M059J (cell line): ENCODE measurements at places on chromosomes 1 and 21. TPM values are rescaled to one million over a fixed set of nuclear protein-coding genes. Genes with fewer than 3 reads are reported as not detected.

Gene SPRR2B
- not detected in 2 replicates for total RNA-seq

DNA sequence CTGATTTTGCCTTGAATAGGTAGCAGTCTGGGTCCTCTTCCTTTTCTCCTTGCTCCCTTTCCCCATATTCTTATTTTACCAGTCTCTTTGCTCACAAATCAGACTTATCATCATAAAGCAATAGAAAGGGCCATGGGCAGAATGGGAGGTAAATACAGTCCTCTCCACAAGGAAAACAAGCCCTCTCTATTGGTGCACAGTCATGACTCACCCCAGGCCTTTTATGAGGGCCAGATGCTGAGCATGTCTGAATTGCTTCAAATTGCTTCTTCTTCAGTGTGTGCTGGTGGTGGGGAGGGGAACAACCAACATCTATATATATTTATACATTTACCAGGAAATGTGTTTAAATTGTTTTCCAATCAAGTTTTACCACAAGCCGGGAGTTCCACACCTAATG, 75.2 kb downstream of the GFI1 start:
- DNase-seq, result peak; percentile 74

DNA sequence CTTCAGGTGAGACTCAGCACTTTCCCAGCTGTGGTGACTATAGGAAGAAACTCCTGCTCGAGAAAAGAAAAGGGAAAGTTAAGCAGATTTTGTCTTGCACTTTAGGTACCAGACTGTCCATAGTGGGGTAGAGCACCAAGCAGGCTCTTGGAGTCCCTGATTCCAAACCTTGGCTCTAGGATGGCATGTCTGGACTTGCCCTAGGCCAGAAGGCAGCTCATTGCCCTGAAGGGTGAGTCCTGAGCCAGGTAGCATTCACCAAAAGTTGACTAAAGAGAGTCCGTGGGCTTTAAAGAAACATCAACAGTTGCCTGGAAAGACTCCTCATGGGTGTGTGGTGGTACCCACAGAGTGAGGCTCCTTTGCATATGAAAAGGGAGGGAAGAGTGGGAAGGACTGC, 145.2 kb upstream of the SNX7 start:
- no peak for DNase-seq

DNA sequence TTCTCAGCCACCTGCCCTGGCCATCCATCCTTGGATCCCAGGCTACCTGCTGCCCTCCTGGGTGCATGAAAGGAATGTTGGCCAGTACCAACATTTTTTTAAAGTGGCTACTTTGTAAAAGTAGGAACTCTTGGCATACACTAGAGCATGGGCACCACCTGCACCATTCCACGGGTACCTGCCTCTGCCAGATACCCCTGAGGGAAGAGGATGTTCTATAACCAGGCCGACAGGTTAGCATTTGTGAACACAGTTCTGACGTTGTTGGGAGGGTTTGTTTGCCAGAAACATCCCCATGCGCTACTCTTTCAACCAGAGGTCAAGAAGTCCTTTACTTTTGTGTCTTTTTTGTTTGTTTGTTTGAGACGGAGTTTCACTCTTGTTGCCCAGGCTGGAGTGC, 43.0 kb downstream of the EVA1C start:
- no peak for DNase-seq

DNA sequence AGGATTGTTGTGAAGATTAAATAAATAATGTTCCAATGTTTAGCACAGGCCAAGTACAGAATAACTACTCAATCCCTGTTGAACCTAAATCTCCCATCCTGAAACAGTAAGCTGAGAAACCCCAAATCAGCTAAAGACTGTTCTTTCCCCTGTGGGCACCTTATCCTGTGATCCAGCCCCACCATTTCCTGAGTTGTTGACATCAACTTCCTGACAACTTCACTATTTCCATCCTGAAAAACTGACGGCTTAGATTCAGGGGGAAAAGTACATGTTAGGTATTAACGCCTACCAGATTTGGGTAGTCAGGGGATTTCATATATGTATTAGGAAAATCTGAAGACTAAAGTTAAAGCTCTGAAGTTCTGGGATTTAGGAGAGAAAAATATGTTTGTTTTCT, 51.7 kb upstream of the PALMD start:
- no peak for DNase-seq

Gene TMEM125
- not detected in 2 replicates for total RNA-seq

Gene AKNAD1
- total RNA-seq, result 0.37 and 2.3 TPM in 2 replicates

Gene GFI1
- 2.0 and 2.3 TPM in 2 replicates for total RNA-seq

DNA sequence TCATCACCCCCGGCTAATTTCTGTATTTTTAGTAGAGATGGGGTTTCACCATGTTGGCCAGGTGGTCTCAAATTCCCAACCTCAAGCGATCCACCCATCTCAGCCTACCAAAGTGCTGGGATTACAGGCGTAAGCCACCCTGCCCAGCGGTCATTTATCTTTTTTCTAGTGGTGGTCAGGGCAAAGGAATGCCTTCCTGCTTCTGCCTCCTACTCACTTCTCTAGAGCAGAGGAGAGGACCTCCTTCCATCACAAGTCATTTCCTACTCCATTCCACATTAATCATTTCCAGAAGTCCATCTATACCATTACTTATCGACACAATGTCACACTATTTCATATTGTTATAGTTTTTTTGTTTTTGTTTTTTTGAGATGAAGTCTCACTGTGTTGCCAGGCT, 13.3 kb downstream of the FBXO42 start:
- no peak for DNase-seq

Gene ESRRG
- 0.07 TPM in 1 of 2 replicates, not detected in the other for total RNA-seq

DNA sequence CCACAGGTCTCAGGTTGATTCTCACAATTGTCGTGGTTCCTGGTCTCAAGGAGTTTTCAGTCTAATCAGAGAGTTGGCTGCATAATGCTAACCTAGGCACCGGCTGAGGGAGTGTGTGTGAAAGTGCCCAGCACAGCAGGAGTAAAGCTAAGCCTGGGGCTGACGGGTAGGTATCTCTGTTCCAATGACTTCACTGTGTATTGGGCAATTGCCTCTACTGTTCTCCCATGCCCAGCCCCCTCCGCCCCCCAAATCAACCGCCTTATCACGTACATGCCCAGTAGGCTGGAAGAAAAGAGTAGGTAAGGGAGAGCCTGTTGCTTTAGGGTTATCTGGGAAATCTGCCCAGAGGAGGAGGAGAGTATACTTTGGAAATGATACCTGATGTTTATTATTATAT, 54.7 kb downstream of the MRPS6 start:
- DNase-seq, result no peak

Gene FAM151A
- total RNA-seq, result not detected in 2 replicates

DNA sequence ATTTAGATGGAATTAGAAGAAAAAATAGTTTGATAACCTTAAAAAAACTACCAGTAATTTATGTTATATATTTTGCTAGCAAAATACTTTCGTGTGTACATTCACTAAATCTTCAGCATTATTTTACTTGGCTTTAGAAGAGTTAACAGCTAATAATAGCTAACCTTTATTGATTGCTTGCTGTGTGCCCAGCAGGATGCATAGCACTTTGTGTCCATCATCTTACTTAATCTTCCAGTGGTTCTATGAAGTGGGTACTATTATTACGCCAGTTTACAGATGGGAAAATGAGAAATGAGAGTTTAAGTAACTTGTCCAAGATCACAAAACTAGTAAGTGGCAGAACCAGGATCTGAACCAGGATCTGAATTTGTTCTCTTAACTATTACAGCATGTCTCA, 41.7 kb upstream of the GPR25 start:
- no peak for DNase-seq

Gene MTMR11
- 6.1 and 8.3 TPM in 2 replicates for total RNA-seq

- DNase-seq, result no peak
These were observed at the start of gene RNF187 for GRCh38 chr1:228487336-228488124. RNF187 (plus strand) TSS chr1:228487382.

- no peak for DNase-seq
These were observed 5.1 kb upstream of the C1orf159 start for GRCh38 chr1:1120866-1121591.

Gene CHI3L1
- not detected in 2 replicates for total RNA-seq

- DNase-seq, result peak; percentile 24
These were observed 17.3 kb upstream of the ACADM start for GRCh38 chr1:75707191-75707590.

Gene A3GALT2
- not detected in 2 replicates for total RNA-seq

DNA sequence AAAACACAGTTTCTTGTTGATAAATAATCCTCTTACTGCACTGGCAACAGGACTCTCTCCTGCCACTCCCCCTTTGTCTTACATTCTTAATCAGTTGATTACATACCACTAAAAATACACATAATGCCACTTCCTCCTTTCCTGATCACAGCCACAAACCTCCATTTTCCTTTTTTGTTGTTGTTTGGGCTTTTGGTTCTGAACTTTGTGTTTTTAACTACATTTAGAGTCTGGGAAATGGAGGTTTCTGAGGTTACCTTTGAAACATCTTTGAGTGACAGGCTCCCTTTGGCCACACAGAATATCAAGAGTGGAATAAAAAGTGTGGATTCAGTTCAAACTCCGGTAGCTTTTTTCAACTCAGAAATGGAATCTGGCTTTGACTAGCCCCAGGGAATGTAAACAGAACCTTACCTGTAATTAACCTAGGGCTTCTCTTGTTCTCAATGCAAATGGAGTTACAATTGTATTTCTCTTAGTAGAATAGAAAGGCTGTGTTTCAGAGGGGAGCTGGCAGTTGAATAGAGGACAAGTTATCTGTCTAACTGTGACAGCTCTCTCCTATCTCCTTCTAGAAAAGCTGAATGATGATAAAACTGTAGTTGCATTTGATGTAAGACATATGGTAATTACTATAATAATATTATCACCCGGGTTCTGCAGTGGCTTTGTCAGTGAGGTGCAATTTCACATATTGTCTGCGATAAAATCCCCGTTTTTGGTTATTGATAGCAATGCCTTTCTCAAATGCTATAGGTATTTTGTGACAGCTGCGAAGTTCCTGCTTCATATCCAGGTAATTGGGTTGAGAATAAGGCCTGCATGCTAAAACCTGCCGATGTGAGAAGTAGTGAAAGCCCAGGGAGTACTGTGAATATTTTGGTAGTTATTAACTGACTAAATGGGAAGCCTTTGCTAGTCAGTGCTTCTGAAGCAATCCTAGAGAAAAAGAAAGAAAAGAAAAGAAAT, 66.9 kb downstream of the ST6GALNAC5 start:
- no peak for DNase-seq

DNA sequence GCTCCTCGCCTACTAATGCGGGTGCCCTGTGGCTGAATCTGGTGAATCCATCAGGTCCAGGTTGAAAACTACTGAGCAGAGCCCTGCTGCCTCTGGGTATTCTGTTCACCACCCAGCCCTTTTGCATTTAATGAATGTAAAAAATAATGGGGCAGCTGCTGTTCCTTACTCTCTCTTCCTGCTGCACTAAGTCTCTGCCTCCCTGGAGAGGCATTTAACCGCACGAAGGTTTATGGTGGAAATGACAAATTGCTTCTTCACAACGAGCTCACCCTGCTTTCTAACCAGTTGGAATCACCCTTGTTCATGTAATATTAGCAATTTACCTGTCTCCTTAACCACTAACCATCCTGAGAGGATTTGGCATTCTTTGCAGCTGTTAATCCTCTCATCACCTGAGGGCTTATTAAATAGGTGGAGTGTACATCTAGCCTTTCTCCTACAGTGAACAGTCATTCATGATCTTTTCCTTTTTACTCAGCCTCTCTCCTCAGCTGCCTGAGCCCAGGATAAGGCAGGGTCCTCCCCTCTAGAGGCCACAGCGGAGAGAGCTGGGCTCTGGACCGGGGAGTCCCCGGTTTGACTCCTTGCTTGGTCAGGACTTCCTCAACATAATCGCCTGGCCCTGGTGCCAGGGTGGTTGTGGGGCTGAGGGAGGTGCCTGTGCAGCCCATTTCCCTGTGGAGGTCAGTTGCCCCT, 97.6 kb downstream of the NOS1AP start:
- no peak for DNase-seq

- no peak for DNase-seq
These were observed 8.2 kb upstream of the CBR3 start for GRCh38 chr21:36126621-36127110.

DNA sequence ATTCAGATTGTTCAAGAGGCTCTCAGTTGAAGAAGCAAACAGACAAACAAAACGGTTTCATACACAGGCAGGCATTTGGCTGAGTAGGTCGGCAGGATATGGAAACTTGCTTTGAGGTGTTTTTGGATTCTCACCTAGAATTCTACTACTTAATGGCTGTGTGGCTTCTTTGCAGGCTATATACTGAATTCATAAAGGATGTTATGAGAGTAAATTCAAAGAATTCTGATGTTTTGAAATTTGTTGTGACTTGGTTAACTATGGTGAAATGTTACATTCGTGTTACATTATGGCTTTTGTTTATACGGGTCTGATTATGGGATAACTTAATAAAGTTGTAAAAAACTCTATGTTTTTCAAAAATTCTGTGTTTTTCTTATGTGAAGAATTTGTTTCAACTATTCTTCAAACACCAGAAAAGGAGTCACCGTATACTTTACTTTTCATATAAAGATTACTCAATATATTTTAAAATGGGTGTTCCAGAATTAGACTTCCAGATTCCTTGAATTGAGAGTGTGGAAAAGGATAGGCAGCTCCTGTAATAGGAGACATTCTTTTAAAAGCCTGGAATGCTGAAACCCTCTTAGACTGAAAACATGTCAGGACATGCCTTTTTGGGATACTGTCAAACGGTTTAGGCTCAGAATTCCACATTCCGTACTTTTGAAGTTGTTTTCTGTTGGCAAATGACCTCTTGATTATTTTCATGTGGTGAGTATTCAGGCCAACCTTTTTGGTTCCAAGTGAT, 8.2 kb upstream of the IRF2BP2 start:
- DNase-seq, result peak; percentile 54

Gene SRP9
- total RNA-seq, result 651 and 703 TPM in 2 replicates

DNA sequence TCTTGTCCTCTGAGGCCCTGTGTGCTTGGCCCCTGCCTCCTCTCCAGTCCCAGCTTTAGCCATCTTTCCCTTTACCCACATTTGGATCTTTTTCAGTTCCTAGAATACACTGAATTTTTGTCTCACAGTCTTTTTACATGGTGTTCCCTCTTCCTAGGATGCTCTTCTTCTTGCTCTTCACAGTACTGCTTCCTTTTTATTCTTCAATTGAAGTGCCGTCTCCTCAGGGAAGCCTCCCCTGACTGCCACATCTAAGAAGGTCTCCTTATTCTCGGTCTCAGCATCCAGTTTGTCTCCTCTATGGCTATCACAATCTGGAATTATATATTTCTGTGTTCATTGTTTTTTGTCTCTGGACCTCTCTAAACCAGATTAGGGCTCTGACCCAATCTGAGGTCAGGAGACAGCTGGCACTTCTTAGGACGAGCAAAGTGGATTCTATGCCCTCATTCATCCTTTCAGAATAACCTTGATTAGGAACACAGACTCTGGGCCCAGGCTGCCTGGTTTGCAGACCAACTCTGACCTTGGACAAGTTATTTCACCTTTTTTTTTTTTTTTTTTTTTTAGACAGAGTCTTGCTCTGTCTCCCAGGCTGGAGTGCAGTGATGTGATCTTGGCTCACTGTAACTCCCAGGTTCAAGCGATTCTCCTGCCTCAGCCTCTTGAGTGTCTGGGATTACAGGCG, 3.2 kb upstream of the FGR start:
- DNase-seq, result no peak

Gene SPSB1
- 9.2 and 14.3 TPM in 2 replicates for total RNA-seq

- DNase-seq, result no peak
These were observed 6.5 kb upstream of the MATN1 start for GRCh38 chr1:30729901-30730300.

Gene FYB2
- total RNA-seq, result not detected in 2 replicates

Gene HMGCL
- total RNA-seq, result 41.8 and 43.2 TPM in 2 replicates

Gene FCMR
- total RNA-seq, result 0.34 and 3.5 TPM in 2 replicates

Gene RNU1-3
- total RNA-seq, result not detected in 2 replicates

Gene SLFNL1
- total RNA-seq, result 0.15 TPM in 1 of 2 replicates, not detected in the other

Gene TSPAN2
- 0.69 and 1.4 TPM in 2 replicates for total RNA-seq
